ENCODE measurements at places on chromosomes 6 and 20.

GRCh38 chr6:88493717-88494116 is 327.6 kb upstream of the CNR1 start:
- DNase-seq: no peak

GRCh38 chr20:59299945-59300332 is 472 bp upstream of the EDN3 start:
- DNase-seq: no peak

- no peak for DNase-seq
Observed at GRCh38 chr20:30949761-30950160, 307.7 kb upstream of the DEFB115 start.

DNA sequence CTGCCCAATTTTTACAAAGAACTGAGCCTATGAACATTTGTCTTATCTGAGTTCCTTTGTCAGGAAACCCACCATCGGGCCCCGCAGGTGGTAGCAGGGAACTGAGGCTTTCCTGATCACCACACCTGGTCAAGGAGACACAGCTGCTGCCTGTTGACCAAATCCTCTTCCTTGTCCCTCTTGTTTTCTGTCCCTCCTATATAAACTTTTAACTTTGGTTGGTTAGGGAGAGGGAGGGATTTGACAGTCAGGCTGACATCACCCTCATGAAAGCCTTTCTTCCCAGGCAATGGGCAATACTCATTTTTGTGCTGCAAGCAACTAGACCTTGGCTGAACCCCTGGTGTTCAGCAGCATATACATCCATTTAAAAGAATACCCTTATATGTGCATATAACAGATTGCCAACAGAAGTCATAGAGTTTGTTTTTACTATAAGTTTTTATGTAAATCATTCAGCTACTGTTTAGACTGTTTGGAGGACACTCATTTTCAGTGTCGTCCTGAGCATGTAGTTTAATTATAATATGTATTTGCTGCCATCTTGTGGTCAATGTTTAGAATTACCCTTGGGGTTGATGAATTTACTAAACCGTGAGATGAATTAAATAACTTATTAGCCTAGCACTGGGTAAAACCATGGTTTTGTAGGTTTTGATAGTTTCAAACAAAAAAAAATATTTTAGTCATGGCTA is 17.0 kb downstream of the CRISP1 start:
- no peak for DNase-seq

DNA sequence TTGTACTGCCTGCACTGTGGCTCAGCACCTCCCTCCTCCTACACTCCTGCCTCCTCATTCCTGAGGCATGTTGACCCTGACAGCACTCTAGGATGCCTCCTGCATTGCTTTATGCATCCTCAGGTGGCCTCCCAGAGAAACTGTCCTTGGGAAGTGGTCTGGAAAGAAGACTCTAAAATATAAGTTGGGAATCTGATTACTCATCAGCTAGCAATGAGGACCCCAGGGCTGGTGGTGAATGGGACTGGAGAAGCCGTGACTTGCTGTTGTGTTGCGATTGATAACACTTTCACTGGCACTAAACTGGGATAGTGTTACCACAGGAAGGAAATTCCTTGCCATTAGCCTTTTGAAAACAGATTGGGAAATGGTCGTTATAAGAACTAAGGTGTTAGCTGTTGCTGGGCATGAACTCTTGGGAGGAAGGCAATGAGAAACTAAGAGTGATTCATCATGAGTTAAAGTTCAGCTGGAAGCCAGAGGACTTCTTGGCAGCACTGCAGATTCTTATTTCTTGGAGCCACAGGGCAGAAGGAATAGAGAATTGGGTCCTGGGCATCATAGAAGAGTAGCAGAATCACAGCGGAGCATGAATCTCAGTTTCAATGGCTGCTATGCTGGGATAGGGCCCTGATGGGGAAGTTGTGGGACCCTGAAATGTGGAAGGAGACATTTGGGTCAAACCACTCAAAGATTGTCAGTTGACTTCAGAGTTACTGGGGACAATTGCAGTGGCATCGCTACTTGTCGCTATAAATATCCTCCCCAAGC is 10.1 kb upstream of the SIRPD start:
- no peak for DNase-seq

GRCh38 chr6:18118330-18118729 is 4.1 kb downstream of the NHLRC1 start:
- no peak for DNase-seq

DNA sequence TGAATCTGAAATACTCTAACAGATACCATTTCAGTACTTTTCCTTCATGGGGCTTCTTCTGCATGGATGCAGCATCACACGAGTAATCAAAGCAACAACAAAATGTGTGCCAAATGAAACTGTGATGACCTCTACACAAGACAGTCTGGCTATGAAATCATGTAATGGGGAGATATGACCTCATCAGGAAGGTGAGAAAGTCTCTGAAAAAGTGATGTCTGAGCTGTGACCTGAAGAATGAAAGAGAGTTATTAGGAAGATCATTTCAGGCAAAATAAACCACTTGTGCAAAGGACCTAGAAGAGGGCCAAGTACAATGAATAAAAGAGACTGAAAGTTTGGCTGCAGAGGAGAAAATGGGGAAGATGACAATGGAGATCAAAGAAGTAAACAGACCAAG is 182.8 kb downstream of the PTPRK start:
- no peak for DNase-seq

- DNase-seq: no peak
Observed at GRCh38 chr6:166678426-166678825, 51.4 kb upstream of the RPS6KA2 start.

DNA sequence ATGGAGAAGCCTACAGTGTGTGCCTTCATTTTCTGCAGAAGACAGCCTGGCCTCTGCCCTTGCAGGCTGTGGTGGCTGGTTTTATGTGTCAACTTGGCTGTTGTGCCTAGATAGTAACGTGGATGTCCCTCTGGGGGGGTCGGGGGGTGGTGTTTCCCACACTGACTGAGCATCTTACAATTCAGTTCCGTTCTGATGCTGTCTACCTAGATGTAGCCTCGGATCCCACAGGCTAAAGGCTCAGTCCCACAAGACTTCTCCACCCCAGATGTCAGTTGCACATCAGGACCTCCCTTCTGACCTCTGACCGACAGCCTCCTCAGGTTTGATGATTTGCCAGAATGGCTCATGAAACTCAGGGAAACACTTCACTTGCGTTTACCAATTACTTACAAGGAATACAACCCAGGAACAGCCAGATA is 4.4 kb downstream of the PYGB start:
- no peak for DNase-seq

- DNase-seq: no peak
Observed at GRCh38 chr20:14997791-14998190, 660.4 kb upstream of the FLRT3 start.

GRCh38 chr6:2960935-2961334 is 10.4 kb downstream of the SERPINB6 start:
- no peak for DNase-seq

- no peak for DNase-seq
Observed at GRCh38 chr6:11525468-11526155, 11.9 kb upstream of the TMEM170B start.

- no peak for DNase-seq
Observed at GRCh38 chr20:58918621-58919020, 62.4 kb upstream of the NELFCD start.

DNA sequence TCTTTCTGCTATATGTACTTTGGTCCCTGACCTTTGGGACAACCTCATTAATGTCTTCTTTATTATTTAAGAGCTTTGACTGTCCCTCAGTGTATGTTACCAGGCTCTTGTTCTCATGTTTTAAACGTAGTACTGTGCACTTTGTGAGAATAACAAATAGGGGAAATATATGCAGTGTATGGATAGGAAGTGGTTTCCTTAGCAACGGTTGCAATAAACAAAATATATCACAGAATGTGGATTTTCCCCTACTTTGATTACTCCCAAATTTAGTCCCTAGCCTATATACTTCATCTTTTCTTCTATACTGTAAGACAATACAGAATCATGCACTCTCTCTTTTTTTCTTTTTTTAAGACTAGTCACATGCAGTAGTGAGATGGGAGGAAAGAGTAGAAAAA is 123.8 kb upstream of the AKIRIN2 start:
- no peak for DNase-seq

- DNase-seq: no peak
Observed at GRCh38 chr20:47438464-47439381, 63.0 kb upstream of the NCOA3 start.

- DNase-seq: no peak
Observed at GRCh38 chr6:158611541-158612370, 32.8 kb downstream of the DYNLT1 start.

DNA sequence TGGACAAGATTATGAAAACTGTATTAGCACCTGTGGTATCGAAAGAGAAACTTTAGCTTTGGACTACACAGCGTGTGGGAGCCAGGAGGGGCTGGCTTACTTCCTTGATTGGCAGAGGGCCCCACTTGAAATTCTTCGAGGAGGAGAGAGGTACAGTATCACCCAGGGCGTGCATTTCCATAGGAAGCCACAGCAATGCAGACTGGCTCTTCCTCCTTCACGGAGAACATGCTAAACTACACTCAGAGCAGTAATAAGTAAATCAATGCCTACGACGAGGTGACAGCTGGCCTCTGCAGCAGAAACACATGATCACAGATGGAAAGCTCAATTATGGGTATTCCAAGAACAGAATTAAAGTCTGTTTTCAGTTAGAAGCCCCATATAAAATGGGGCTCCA is 44.2 kb downstream of the MYLK4 start:
- DNase-seq: no peak

DNA sequence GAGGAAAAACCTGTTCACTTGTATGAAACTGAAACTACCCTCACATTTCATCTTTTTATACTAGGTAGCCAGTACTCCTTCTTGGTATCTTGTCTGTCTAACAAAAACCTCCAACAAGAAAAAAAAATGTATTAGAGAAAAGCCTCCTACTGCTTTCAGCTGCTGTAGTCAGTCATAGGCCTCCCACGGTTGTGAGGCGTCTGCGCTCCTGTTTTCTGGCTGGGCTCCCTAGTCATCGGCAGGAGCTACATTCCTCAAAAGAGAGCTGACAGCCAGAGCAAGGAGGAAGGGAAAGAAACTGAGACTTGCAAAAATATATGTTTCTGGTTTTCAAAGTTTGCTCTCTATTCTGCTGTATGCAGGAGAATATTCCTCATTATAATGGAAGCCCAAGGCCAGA is 517.0 kb downstream of the LMBRD1 start:
- no peak for DNase-seq
